ENCODE measurements at places on chromosomes 7 and 10. TPM values are rescaled to one million over a fixed set of nuclear protein-coding genes. Genes with fewer than 3 reads are reported as not detected.

DNA sequence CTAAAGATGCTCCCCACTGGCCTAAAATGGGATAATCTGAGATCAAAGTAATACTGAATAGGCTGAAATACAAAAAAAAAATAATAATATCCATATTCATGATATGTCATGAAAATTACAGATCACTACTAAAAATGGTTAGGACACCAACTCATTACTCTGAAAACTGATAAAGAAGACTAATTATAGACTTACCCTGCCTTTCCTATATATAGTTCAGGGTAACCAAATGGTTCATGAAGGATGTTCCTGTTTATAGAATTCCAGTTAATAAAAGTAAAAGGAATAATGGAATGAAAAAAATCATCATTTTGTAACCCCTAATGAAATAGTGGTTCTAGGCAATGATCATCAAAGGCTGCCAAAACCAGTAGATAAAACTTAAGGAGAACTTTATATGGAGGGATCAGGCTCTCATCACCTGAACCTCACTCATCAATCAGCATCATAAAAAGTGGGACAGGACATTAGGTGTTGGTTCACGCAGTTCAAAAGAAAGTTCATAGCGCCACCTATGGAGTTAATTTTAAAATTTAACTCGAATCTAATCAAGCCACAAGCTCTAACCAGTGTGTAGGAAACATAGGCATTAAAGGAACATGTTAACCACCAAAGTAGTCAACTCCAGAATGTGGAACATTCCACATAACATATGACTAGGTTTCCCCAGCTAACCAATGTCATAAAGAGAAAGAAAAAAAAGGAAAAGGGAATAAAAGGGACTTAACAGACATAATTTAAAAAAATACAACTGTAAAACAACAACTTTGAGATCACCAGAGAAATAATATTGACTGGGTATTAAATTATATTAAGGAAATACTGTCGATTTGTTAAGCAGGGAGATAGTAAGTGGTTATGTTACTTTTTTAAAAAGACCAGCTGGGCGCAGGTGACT is 35.7 kb downstream of the P4HA1 start:
- no peaks in the 10 kb centered on the region for H3K27me3 ChIP-seq
- no peak overlapping the region for H3K27ac ChIP-seq
- no peaks in the 10 kb centered on the region for H3K4me1 ChIP-seq
- H3K36me3 ChIP-seq, result peaks cover 10% of the 10 kb centered on the region
- no peak overlapping the region for H3K4me3 ChIP-seq
- no peak for DNase-seq

FFAR4 gene
- total RNA-seq, result 0.80 TPM

DNA sequence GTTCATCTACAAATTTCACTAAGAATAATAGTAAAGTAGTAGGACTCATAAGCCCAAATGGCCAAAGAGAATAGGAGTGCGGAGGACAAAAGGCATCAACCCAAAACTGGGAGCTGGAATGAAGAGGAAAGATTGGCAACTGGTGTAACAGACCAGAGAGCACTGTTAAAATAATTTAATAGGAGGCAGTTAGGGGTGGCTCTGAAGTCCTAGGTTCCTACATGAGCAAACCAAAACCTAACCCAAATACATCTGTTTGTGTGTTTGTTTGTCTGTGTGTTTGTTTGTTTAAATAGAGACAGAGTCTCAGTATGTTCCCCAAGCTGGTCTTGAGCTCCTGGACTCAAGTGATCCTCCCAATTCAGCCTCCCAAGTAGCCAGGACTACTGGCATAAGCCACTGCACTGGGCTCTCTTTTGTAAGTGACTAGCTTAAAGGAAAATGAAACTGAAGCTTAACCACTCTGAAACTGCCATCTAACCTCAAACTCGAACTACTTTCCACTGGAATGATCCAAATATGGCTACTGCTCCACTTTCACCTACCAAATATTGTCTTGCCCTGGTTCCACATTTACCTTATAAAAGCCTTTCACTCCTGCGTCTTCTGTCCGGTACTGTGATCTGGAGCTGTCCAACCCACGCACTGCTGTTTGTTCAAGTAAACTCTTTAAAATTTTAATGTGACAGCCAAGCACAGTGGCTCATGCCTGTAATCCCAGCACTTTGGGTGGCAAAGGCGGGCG is 94.9 kb downstream of the AKR1D1 start:
- no peaks in the 10 kb centered on the region for H3K4me1 ChIP-seq
- no peaks in the 10 kb centered on the region for H3K36me3 ChIP-seq
- no peak for DNase-seq
- H3K27ac ChIP-seq, result no peak overlapping the region
- H3K27me3 ChIP-seq, result no peaks in the 10 kb centered on the region

- DNase-seq, result no peak
- no peaks in the 10 kb centered on the region for H3K27me3 ChIP-seq
- H3K27ac ChIP-seq, result no peak overlapping the region
- H3K4me3 ChIP-seq, result no peak overlapping the region
Measured at GRCh38 chr10:17662193-17663138, 18.5 kb downstream of the STAM start.

- H3K4me1 ChIP-seq, result no peaks in the 10 kb centered on the region
- no peak overlapping the region for H3K27ac ChIP-seq
- no peak overlapping the region for H3K4me3 ChIP-seq
- H3K27me3 ChIP-seq, result no peaks in the 10 kb centered on the region
- peak; percentile 69 for DNase-seq
- H3K36me3 ChIP-seq, result no peaks in the 10 kb centered on the region
Measured at GRCh38 chr10:43846187-43846680, 197.6 kb upstream of the ZNF32 start.

ELMO1 gene
- 381 TPM for total RNA-seq

DNA sequence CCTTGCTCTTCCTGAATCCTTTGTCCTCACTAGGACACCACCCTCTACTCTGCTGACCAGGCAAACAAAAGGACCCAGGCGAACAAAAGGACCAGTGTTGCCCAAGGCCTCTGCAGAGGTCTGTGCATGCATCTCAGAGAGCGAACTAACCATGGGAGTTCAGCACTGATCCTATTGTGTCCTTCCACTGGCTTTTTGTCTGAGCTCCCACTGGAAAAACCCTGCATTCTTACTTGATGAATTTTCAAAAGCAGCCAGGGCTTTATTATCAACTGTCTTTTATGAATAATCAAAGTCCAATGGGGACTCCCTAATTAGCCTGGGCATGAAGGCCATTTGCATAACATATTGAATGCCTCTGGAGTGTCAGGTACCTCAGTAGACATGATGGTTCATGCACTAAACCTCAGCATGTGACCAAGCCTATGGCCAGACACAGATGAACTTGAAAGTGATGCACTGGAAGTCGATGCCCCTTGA is 140.6 kb downstream of the KCNMA1 start:
- DNase-seq, result no peak
- H3K36me3 ChIP-seq, result no peaks in the 10 kb centered on the region
- no peak overlapping the region for H3K4me3 ChIP-seq
- H3K27me3 ChIP-seq, result no peaks in the 10 kb centered on the region
- H3K4me1 ChIP-seq, result no peaks in the 10 kb centered on the region
- H3K27ac ChIP-seq, result no peak overlapping the region

- H3K27me3 ChIP-seq, result no peaks in the 10 kb centered on the region
- H3K4me3 ChIP-seq, result peak overlapping the region; percentile 27
Measured at GRCh38 chr10:5546891-5547680, 22.3 kb downstream of the CALML3 start.

DNA sequence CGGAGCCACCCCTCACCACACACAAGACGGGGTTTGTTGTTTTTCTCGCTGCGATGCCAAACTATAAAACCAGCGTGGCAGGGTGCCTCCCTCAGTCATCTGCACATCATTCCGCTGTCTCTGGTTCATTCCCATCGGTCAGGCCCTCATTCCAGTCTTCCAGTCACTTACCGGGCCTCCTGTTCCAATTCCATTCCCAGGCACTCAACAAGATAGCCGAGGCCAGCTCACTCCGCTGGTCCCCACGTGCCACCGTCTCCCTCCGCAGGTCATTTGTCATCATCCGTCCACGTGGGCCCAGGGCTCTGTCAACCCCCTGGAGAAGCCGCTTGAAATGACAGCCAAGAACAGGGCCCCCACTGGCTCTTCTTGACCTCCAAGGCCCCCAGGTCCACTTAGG is 6.1 kb upstream of the TMEM184A start:
- no peak overlapping the region for H3K4me3 ChIP-seq
- H3K27ac ChIP-seq, result no peak overlapping the region
- H3K4me1 ChIP-seq, result peaks cover 19% of the 10 kb centered on the region
- no peaks in the 10 kb centered on the region for H3K27me3 ChIP-seq

LHFPL3 gene
- total RNA-seq, result not detected

- no peaks in the 10 kb centered on the region for H3K27me3 ChIP-seq
- no peaks in the 10 kb centered on the region for H3K4me1 ChIP-seq
- DNase-seq, result no peak
- H3K27ac ChIP-seq, result no peak overlapping the region
Measured at GRCh38 chr7:32658034-32658433, 162.7 kb downstream of the AVL9 start.

VWDE gene
- total RNA-seq, result 1.3 TPM

DNA sequence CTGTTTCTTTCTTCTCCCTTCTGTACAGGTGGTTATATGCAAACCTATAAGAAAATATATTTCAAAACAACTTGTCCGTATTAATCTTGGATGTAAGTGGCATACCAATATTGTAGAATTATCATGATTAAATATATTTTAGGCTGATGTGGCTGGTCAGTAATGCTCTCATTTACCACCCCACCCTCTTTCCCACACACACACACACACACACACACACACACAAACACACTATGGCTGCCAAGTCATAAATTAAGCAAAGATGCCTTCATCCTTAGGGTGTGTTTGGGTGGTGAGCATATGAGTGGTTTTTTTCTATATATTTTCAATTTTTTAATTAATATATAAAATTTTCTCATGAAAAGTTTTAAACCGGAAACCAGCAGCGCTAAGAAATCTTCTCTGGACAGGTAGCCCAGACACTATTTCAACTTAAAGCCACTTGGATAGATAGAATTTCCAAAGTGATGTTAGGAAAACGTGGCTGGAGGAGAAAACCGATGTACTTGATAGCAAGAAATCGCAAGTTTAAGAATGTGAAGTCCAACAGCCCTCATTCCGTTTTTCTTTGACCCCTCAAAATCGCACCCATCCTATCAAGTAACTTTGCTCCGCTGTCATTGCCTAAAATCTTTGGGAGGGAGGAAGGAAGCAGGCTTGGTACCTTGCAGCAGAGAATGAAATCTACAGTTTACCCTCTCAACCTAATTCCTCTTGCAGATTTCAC is 171.7 kb downstream of the FAM107B start:
- no peak for DNase-seq
- no peaks in the 10 kb centered on the region for H3K27me3 ChIP-seq
- H3K36me3 ChIP-seq, result no peaks in the 10 kb centered on the region
- H3K27ac ChIP-seq, result peak overlapping the region; percentile 58

GRCh38 chr7:148395352-148395811 is 195.2 kb upstream of the C7orf33 start:
- H3K4me1 ChIP-seq, result no peaks in the 10 kb centered on the region
- no peak overlapping the region for H3K27ac ChIP-seq
- no peak for DNase-seq
- H3K4me3 ChIP-seq, result no peak overlapping the region
- no peaks in the 10 kb centered on the region for H3K36me3 ChIP-seq
- no peaks in the 10 kb centered on the region for H3K27me3 ChIP-seq

DNA sequence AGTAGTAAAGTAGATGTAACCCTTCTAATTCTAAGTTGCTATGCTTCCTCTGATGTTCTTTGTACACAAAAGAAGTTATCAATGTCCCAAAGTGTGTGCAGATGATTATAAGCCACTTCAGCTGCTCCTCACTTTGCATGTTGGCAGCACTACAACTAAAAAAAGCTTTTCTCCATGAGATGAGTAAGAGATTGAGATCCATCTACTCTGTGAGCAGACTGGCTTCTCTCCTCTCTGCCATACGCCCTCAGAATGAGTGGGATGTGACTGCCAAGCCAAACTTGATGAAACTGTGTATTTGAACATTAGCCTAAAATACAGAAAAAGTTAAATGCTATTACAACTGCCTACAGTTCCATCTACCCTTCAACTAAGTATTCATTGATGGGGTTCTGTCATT is 102.9 kb upstream of the ETV1 start:
- no peaks in the 10 kb centered on the region for H3K36me3 ChIP-seq
- H3K4me1 ChIP-seq, result no peaks in the 10 kb centered on the region
- no peaks in the 10 kb centered on the region for H3K27me3 ChIP-seq

GRCh38 chr10:24114556-24114955 is 94.4 kb upstream of the KIAA1217 start:
- H3K27me3 ChIP-seq, result no peaks in the 10 kb centered on the region
- H3K4me1 ChIP-seq, result no peaks in the 10 kb centered on the region
- H3K4me3 ChIP-seq, result no peak overlapping the region
- no peak overlapping the region for H3K27ac ChIP-seq

GRCh38 chr7:73817121-73817520 is 13.7 kb upstream of the CLDN4 start:
- H3K27me3 ChIP-seq, result no peaks in the 10 kb centered on the region
- H3K27ac ChIP-seq, result no peak overlapping the region
- no peak overlapping the region for H3K4me3 ChIP-seq
- no peaks in the 10 kb centered on the region for H3K4me1 ChIP-seq

DNA sequence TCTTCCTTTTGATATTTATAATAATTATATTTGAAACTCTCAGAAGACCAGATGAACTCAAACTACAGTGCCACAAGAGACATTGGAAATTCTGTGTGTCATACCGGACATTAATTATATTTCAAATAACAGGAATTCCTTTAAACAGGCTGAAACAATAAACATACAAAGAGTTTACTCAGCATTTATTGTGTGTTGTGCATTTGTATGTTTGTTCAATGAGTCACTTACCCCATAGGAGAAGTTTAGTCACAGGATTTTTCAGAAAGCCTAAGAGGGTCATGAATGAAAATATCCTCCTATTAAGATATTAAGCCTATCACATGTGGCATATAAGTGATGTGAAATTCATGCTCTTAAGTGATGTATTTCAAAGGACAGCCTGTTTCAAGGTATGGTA is 566.8 kb downstream of the CNTNAP2 start:
- DNase-seq, result no peak
- no peaks in the 10 kb centered on the region for H3K36me3 ChIP-seq
- H3K27ac ChIP-seq, result no peak overlapping the region

PAPSS2 gene
- total RNA-seq, result 28.1 TPM

- no peaks in the 10 kb centered on the region for H3K4me1 ChIP-seq
- H3K4me3 ChIP-seq, result peak within 1 kb of the TSS; percentile 15
- H3K27ac ChIP-seq, result no peak within 1 kb of the TSS
- H3K27me3 ChIP-seq, result no peaks in the 10 kb centered on the region
- DNase-seq, result peak; percentile 36
Measured at GRCh38 chr10:122560279-122560804, at the start of gene DMBT1. Gene DMBT1 (plus strand): TSS chr10:122560754. CDS start chr10:122560771, 17 bp downstream.

Measured in Peyer's patch (tissue), 4 donors.